Activated CD4-positive, alpha-beta T cell treated with anti-CD3 and anti-CD28 coated beads, Interleukin-2, amount 50 U/mL, for 24 hours (primary cell): ENCODE measurements at places on chromosomes 13 and 19.
A peak's percentile ranks its signal among the peaks of the same experiment; 100 is the strongest.

DNA sequence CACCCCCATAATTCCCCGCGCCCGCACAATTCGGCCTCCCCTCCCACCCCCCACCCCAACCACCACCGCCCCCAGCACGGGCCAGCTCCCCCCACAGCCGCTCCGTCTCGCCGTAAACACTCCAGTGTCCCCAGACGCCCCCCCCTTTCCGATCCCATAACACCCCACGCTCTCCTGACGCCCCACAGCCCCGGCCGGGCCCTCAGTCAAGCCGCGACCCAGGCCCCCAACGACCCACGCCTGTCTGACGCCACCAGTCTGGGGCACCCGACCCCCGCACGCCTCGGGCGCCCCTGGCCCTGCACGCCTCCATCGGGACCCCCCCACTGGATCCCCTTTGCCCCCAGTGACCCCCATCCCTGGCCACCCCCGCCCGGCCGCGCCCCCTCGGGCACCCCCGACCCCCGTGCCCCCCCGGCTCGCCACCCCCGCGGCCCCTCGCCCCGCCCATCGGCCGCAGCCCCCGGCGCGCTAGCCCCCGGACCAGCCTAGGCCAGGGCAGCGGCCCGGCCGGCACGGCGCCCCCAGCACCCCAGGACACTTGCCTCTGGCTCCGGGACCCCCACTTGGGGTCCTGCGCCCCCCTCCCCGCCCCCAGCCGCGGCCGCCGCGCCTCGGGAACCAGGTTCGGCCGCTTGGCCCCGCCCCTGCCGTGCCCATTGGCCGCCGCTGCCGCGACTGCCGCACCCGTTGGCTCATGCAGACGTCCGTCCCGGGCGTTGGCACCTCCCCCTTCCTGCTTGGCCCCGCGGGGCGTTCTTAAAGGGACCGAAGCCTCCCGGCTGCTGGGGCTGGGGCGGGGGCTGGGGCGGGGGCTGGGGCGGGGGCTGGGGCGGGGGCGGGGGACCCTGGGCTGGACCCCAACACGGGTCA lies at the start of gene FKBP8:
Gene FKBP8, minus strand, starts transcription at position 633 of the 873 bp plus-strand sequence. CDS start 1,603 bp downstream, outside the sequence.
- peak; percentile 88 for DNase-seq

GRCh38 chr13:79522583-79522982 lies 41.6 kb downstream of the NDFIP2 start:
- DNase-seq: no peak

GRCh38 chr13:19591864-19592263 lies 30.5 kb upstream of the TPTE2 start:
- no peak for DNase-seq

GRCh38 chr13:51330791-51331190 lies 8.7 kb upstream of the SERPINE3 start:
- no peak for DNase-seq

GRCh38 chr19:4976401-4977298 lies 7.7 kb downstream of the KDM4B start:
- no peak for DNase-seq
